ENCODE measurements at places on chromosomes 5 and 9.

DNA sequence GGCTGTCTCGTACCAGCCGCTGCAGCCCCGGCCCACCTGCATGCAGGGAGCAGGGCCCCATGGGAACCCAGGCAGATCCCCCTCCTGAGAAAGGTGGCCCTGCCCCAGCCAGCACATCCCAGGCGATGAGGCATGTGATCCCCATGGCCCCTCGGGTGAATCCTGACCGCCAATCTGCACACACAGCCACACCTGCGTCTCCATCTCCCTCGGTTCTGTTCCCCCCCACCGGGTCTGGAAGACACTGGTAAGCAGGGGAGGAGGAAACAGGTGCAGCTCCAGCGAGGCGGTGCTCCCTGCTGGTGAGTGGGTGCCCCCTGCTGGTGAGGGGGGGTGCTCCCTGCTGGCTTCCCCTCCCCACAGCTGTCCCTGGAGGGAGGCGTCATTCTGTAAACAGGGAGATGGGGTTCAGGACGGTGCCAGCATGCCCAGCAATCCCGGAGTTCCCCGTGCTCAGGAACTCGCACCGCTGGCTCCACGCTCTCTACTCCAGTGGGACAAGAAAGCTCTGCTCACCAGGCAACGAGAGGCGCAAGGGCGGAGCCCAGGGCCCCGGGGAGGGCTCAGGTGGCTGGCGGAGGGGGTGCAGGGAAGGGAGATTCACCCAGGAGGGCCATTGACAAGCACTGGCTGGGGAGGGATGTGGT is 28.4 kb upstream of the SLC12A7 start:
- DNase-seq: peak; percentile 93

DNA sequence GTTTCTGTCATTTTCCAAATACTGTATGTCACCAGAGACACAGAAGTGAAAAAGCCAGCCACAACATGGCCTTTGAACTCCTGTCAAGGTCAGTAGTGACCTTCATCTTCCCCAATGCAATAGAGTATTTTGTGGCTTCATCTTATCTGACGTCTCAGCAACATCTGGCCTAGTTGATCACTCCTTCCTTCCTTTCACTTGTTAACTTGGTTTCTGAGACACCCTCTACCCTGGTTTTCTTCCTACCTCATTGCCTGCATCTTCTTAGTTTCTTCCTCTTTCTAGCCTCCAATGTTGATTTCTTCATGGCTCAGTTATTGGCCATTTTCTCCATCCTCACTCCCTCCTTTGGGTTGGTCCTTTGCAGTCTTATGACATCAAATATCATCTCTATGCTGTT is 36.3 kb downstream of the GLIS3 start:
- DNase-seq: no peak

- DNase-seq: no peak
These were observed 291.8 kb downstream of the AOPEP start for GRCh38 chr9:95018099-95018936.

- DNase-seq: no peak
These were observed 20.7 kb downstream of the TTC39B start for GRCh38 chr9:15286161-15286821.

- no peak for DNase-seq
These were observed at the start of gene PHF24 for GRCh38 chr9:34957492-34958410. PHF24 (plus strand) TSS chr9:34958285; CDS start chr9:34971299, 13,014 bp downstream.

DNA sequence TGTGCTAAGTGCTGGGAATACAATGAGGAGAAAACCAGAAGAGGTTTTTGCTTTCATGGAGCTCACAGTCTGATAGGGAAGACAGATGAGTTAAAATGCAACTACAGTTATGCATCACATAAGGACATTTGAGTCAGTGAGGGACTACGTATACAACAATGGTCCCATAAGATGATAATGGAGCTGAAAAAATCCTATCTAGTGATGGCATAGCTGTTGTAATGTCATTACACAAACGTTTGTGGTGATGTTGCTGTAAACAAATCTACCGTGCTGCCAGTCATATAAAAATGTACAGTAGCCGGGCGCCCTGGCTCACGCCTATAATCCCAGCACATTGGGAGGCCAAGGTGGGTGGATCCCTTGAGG is 110.1 kb upstream of the RAD23B start:
- no peak for DNase-seq

DNA sequence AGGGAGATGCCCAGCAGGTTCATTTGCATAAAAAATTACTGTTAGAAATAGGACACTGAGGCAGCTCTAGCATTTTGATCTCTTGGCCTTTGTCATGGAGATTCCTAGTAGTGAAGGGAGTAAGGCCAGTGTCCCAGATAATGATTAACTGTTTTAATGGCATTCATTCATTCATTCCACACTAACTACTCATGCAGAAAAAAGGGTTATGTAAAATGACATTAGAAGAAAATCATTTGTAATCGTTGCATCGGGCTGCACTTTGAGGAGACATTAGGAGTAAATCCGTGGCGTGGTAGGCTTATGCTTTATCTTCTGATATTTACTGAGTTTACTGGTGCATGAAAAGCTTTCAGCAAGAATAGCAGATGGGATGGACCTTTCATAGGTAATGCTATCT is 82.6 kb upstream of the GRHPR start:
- no peak for DNase-seq

GRCh38 chr5:156200938-156201787 is 125.8 kb upstream of the SGCD start:
- DNase-seq: no peak

GRCh38 chr5:159412284-159413046 is 82.2 kb upstream of the IL12B start:
- DNase-seq: no peak

GRCh38 chr5:88368201-88368600 is 99.6 kb upstream of the TMEM161B start:
- DNase-seq: no peak

DNA sequence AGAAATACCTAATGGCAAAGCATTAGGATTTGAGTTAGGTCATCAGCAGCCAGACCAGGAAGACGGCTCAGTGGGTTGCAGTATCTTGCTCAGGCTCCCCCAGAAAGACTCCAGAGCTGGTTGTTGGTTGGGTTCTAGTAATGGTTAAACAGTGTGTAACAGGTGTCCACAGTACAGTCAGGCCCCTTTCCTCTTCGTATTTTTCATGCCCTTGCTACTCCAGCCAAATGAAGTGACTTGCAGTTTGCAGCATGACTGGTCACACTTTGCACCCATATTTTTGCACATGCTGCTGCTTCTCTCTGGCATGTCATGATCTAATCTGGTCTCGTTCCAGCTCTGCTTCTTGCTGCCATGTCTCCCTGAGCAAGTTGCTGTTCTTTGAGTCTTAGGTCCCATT is 60.6 kb upstream of the TRPC7 start:
- no peak for DNase-seq

GRCh38 chr9:70131296-70131695 is 87.6 kb downstream of the MAMDC2 start:
- no peak for DNase-seq

DNA sequence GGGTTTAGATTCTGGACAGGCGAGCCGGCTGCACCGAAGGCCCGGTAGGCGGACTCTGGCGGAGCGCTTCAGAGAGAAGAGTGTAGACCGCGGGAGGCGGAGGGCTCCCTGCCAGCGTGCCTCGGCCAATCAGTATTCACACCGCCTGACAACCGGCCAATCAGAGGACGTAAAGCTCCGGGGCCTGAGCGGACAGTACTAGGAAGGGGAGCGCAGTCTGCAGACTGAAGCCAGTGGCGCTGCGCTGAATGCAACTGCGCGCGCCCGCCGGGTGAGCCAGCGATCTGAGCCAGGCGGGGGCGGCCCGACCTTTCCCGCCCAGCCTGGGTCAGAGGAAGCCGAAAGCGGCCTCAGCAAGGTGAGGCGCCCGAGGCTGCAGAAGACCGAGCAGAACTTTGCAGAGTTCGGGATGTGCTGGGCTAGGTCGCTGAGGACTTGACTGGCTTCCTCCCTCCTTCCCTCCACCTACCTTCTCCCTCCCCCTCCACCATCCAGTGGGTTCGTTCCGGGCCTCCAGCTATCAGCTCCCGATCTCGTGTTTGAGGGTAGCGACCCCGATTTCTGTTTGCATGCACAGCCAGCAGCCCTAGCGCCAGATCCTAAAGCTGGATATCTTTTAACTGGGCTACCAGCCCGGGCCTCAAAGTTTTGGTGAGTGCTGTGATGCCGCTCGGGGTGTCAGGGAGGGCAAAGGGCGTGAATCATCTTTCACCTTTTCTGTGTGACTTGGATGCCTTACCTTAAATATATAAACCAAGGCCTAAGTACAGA is at the start of gene DMRT2:
TSS of gene DMRT2 (plus strand) at position 233 of the 771 bp plus-strand sequence. CDS start 1,257 bp downstream, outside the sequence.
- peak; percentile 2 for DNase-seq

DNA sequence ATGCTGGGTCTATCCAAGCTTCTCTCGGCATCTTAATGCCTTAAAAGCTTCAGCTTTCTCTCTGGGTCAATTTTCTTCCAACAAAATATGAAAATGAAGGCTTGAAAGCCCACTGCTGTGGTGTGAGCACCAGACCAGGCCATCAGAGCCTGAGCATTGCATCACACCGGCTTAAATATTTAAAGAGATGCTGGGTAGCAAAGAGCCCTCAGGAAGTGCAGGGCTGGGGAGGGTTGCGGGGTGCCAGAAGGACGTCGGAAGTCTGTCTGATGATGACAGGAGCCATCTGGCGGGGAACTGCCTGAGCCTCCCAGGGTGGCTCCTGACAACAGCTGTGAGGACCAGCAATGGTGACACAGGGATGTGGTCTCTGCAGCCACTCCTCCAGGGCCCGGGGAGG is 185.5 kb downstream of the OLFM1 start:
- DNase-seq: no peak

DNA sequence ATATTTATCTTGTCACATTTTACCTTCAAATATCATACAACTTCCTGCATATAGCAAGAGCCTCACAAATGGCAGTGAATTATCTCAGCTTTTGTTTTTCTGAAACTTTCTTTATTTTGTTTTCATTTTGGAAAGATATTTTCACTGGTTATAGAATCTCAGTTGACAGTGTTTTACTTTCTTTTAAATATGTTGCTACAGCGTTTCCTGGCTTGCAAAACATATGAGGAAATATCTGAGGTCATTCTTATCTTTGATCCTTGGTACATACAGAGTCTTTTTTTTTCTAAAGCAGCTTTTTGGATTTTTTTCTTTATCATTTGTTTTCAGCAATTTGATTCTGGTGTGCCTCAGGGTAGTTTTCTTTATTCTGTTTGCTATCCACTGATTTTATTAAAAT is 77.6 kb upstream of the CEP78 start:
- DNase-seq: no peak

- DNase-seq: no peak
These were observed 4.0 kb downstream of the MAT2B start for GRCh38 chr5:163509291-163509951.

- no peak for DNase-seq
These were observed 283.6 kb downstream of the EBF1 start for GRCh38 chr5:158816011-158816696.

DNA sequence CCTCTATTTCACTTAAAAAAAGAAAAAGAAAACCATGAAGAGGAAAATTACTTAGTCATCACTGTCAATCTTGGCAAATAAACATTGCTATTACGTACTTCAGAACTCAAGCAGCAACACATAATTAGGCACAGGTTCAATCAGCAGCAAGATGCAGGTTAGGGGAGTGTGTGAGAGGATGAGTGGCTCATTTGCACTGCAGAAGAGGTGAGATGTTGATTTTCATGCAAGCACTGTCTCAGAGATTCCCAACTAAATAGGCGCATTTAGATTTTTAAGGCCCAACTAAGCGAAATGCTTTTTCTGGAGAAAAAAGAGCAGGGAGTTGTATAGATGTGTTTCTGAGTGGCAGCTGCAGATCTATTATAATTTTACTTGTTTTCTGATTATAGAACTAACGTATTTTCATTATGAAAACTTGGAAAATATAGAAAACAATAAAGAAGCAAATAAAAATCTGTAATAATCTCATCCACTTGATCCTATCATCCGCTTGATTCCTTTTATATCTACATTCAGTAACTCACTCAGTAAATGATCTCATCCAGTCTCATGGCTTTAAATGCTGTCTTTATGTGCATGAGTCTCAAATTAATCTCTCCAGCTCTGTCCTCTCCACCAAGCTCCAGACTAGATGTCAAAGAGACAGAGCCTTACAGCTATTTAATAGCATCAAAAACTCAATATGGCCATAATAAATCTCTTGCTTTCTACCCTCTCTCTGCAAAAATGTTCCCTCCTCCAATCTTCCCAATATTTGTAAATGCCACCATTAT is 162.5 kb downstream of the ZNF462 start:
- DNase-seq: no peak

DNA sequence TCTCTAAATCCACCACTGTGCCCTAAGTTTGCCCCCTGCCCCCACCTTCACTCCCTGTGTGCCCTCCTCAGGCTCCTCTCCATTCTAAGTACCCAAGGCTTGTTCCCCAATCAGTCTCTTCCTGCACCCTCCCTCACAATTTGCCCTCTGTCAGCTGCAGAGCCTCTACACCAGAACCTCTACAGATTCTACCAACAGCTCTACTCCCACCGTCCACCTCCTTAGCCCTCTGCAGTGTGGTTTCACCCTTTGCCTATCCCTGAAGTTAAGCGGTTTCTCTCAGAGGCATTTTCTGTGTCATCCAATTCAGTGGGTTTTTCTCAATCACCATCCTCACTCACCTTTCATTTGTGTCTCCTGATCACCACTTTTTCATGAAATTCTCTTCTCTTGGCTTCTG is 13.2 kb upstream of the ERAP2 start:
- DNase-seq: no peak

DNA sequence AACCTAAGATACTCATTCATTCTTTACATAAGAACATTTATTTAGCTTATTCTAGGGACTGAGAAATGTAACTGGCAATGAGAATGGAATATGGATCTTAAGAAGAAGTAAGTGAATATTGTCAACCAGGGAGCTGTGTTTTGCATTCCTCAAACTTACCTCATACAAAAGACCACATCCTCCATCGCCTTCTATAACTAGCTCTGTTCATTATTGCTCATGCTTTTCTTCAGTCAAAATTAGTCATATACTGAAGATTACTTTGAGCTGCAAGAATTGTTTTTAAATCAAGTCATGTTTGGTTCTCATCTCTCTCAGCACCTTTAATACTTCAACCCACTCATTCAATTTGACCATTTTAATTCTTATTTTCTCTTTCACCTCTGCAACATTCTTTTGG is 140.3 kb upstream of the RASA1 start:
- no peak for DNase-seq

- peak; percentile 89 for DNase-seq
These were observed 95.3 kb upstream of the SLC12A2 start for GRCh38 chr5:127988146-127988760.

GRCh38 chr5:104598285-104598684 is 1035.7 kb upstream of the NUDT12 start:
- DNase-seq: no peak

DNA sequence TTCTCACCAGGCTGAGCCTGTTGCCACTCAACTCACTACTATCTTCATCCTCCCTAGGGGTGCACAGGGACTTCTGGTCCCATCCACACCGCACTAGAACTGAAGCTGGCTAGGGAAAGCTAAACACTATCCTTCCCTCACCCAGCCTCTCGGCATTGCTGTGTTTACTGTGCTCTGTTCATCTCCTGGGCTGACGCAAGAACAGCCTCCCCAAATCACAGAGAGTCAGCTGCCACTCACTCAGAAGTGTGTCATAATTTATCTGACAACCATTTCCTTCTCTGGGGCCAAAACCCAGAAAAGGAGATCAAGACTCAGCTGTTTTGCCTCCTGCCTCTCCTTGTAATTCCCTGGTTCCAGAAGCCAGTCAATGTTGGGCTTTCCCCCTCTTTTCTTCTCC is 92.8 kb downstream of the ARHGEF28 start:
- no peak for DNase-seq
